Femur (tissue), 1 donor: ENCODE measurements at places on chromosomes 3 and 15.

GRCh38 chr15:74997141-74997540 lies 1.8 kb downstream of the SCAMP5 start:
- DNase-seq = no peak

DNA sequence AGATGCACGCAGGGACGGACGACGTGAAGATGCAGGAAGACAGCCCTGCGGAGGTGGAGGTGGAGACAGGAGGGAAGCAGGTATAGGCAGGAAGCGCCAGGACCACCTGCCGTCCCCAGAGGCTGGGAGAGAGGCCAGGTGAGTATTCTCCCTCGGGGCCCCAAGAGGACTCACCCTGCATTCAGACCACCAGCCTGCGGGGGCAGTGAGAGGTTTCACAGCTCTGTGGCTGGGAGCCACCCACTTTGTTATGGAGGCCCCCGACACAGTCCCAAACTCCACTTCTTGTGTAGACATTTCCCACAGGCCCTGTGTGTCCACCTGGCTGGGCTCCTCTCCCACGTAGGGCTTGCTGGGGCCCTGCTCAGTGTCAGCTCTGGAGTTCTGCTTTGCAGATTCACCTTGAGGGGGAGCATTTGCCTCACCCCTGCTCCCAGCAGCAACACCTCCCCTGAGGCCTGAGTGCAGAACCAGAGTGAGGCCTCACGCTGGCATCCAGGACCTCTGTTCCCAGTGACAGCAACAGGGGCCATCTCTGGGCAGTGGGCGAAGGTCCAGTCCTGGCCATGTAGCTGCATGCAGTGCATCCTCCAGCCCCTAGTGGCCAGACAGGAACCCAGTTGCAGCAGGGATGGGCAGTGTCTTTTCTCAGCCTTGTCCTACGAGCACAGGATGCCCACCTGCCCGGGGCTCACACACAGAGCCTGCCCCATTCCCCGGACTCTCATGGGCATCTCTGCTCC lies 119.4 kb upstream of the IQSEC1 start:
- DNase-seq = no peak

DNA sequence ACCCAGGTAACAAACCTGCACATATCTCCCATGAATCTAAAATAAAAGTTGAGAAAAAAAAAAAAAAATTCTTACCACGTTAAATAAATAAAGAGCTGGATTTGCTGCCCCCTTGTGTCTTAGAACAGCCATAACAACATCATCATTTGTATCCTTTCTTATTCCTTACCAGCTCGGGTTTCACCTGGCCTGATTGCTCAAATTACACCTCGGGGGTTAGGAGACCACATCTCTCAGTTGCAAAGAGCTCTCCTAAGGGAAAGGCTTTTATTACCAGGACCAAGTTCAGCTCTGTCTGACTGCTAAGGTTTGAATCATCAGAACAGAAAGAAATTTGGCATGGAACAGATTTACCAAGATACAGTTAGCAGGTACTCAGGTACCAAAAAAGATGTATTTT lies 25.8 kb upstream of the RPL39L start:
- DNase-seq = no peak

DNA sequence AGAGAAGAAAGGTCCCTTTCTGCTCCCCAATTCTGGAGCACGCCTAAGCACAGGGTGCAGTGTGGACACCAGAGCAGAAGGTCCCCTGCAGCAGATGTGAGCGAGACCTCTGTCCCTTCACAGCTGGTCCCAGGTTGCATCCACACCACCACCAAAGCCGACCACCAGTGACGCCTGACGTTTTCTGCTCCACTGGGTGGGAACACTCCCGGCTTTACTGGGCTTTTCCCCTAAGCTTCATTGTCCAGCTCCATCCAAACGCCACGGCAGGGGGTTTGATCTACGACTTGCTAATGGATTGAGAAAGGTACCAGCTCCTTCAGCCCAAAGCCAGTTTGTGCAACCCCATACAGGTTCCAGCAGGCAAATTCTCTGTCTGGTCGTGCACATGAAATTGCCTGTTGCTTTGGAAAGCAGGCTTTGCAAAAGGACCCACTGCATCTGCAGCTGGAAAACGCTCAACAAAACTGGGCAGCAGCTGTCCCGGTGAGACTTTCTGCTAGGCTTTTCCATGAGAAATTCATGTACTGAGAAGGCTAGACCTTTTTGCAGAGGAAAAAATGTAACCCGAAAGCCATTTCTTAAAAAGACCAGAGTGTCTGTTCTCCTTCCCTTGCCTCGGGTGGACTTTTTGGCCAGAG lies 31.1 kb downstream of the ADAMTS17 start:
- no peak for DNase-seq

DNA sequence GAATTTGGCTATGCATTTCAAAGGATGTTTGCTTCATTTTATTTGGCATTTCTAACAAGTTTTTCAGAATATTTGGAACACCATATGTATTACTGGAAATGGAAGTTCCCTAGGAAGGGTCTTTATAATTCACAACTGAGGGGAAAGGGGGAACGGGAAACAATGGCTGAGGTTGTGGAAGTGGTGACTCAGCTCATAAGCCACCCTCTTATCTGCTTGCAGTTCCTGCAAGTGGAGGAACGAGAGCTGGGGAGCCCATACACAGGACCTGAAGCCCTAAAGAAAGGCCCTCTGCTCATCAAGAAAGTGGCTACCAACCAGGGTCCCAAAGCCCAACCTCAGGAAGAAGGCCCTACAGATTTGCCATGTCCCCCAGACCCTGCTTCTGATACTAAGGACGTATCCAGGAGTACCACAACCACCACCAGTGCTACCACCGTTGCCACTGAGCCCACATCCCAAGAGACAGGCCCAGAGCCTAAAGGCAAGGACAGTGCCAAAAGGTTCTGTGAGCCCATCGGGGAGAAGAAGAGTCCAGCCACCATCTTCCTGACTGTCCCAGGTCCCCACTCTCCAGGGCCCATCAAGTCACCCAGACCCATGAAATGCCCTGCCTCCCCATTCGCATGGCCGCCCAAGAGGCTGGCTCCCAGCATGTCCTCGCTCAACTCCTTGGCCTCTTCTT lies 37.9 kb downstream of the ESYT3 start:
- DNase-seq = no peak

DNA sequence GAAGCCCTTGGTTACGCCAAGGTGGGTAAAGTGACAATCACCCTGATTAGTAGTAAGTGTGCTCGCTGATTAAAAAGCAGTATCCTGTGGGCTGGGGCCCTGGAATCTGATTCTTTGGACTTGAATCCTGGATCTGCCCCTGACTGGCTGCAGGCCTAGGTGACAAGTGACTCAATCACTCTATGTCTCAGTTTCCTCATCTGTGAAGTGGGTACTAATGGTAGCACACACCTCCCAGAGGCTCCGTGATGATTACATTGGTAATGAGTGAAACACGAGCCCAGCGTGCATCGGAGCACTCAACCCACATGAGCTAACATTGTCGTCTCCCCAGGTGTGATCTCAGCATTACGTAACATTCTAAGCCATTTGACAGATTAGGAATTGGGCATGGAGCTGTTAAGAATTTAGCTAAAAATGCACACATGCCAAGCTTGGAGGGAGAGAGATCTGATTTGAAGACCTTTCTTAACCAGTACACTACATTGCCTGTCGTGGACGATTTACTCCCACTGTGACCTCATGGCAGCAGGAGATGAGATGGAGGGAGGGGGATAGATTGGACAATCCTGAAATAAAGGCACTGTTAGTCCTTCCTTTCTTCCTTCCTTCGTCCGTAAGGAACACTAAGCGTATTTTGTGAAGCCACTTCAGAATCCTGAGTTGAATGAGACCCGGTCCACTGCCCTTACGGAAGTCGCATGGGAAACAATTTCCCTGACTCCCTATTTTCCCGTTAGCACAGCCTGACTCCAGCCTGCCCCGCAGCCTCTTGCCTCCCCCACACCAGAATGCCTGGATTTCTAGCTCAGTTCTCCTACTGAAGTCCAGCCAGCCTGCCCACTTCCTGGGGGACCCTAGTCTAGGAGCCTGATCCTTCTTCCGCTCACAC lies 32.1 kb downstream of the MGLL start:
- DNase-seq = no peak

DNA sequence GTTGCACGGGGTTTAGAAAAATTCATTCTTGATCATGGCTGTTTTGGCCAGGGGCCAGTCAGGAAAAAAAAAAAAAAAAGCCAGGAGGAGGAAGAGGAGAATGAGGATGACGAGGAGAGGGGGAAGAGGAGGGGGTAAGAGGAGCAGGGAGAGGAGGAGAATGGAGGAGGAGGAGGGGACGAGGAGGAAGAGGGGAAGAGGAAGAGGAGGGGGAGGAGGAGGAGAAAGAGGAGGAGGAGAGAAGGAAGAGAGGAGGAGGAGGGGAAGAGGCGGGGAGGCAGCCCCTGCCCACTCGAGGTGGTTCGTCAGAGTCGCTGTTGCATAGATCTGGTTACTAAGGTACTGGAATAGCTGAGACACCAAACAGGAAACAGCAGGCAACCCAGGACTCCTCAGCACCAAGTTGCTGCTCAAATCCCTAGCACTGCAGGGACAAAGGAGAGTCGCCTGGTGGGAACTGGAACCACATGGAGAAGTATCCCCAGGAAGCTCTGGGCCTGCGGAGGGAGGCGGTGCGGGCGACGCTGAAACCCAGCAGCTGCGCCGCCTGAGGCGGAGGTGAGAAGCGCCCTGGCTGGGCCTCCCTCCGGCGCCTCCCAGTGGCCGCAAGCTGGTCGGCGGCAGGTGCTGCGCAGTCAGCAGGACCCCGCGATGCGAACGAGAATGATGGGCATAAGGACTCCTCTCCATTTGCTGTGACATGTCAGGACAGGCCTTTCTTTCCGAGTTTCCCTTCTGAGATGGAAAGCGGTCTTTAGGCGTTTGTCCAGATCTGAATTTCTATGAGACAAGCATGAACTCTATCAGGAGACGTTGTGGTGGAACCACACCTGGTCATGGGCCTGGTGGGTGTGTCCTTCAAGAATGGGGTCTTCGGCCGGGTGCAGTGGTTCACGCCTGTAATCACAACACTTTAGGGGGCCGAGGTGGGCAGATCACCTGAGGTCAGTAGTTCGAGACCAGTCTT lies 17.5 kb downstream of the FAM240A start:
- peak; percentile 90 for DNase-seq

DNA sequence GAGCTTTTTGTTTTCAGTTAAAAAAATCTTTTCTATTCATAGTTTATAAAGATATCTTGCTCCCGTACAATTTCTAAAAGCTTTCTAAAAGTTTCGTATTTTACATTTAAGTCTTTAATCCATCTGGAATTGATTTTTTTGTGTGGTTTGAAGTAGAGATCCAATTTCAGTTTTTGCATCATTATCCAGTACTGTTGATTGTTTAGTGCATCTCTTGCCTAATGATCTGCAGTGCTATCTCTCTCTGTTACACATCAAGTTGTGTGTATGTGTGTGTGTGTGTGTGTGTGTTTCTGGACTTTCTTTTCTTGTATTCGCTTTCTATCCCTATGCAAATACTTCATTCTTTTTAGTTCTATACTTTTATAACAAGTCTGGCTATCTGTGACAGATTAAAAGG lies 605.8 kb upstream of the DPPA4 start:
- DNase-seq = no peak

DNA sequence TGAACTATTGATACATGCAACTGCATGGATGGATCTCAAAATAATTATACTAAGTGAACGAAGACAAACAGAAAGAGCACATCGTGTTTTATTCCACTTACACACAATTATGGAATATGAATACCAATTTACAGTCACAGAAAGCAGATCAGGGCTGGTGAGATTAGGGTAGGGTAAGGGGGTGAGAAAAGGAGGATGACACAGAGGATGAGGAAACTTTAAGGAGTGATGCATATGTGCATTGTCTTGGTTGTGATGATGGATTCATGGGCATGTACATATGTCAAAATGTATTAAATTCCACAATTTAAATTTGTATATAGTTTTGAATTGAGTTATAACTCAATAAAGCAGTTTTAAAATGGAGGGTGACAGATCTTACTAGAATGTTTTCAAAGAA lies 548.9 kb downstream of the PYDC2 start:
- DNase-seq = no peak

GRCh38 chr3:32885283-32885901 lies 66.1 kb upstream of the CCR4 start:
- no peak for DNase-seq

GRCh38 chr3:109784852-109785631 lies 447.7 kb upstream of the DPPA4 start:
- DNase-seq = no peak

GRCh38 chr3:13135251-13135810 lies 62.1 kb upstream of the IQSEC1 start:
- peak; percentile 14 for DNase-seq

DNA sequence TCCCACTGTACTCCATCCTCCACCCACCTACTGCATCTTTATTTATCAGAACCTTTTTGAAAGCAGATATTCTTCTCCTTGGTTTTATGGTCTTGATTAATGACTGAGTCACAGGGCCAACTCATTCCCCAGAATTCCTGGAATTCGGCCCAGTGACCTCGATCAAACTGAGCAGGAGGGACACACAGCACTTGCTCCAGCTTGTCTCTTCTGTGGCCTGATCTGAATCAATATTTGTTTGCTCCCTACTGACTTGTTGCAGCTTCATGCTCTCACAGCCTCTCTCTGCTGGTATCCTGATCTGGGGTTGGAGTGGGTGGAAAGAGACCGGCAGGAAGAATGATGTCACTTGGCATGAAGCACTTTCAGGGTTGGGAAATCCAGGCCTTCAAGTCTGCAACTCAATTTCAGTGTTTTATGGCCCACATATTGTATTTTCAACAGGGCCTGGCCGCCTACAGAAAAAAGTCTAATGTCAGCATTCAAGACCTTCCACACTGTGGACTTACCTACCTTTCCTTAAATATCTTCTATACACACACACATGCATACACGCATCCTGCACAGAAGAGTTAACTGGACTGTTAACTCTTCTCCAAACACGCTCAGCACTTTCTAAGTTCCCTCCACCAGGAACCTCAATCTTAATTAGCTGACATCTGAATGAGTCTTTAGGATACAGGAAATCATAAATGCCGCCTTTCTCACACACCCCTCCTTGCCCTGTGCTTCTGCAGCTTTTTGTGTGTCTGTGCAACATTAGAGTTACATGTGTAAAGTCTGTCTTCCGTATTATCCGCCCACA lies 4.6 kb downstream of the ANXA2 start:
- peak; percentile 90 for DNase-seq

GRCh38 chr3:43699864-43700263 lies 9.1 kb downstream of the ABHD5 start:
- no peak for DNase-seq
